ENCODE measurements at places on chromosomes 12 and 14.

DNA sequence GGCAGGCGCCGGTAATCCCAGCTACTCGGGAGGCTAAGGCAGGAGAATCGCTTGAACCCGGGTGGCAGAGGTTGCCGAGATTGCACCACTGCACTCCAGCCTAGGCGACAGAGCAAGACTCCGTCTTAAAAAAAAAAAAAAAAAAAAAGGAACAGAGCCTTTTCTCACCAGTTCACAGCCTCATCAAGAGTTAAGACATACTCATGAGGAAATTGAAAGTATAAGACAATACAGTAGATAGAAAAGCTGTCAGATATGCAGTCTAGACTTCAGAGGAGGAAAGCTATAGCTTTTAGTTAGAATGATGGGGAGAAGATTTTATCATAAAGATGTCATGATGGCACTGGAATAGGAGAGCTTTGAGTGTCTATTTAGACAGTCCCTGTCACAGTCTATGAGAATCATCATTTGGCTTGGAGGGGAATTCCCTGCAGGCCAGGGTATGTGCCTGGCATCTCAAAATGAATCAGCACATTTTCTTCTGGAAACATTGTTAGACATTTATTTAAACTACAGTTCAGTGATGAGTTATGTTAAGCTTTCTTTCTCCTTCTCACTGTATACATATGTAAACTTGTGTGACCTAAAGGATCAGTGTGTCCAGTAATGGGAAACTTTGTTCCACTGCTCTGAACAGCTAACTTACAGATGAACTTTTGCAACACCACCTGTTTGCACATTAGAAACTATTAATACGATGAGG, 2.9 kb upstream of the RAB35 start:
- DNase-seq, result peak; percentile 35

- peak; percentile 70 for DNase-seq
These were observed 53.5 kb upstream of the RAP1B start for GRCh38 chr12:68557011-68557730.

DNA sequence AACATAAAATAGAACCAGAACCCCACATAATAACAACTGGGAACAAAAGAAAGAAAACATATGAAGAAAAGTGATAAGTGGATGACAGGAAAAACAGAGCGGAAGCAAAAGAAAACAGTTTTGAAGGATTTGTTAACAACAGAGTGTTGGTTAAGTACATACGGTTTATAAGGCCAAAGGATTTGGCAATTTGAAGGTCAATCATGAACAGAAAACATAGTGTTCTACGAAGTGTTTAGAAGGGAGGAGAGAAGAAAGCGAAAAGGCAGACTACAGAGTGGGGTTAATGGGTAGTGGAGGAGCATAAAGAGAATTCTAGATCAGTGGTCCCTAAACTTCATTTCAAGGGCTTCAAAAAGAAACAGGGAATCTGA, 3.9 kb upstream of the AP4S1 start:
- no peak for DNase-seq

DNA sequence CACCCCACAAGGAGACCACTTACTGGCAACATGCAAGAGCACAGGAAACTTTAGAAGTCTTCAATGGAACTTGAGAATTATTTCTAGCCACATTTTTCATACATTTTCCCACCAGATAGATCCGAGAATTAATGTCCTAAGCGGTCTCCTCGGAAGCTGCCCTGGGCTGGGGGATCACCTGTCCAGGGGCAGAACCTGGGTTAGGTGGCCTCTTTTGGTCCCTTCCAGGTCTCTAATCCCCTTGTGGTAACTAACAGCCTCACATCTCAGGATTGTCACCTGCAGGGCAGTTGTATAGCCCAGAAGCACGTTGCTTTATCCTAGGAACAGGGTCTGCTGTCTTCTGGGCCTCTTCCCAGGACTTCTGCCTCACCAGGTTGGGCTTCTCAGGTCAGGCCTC, 38.7 kb upstream of the PRMT8 start:
- no peak for DNase-seq

- DNase-seq, result no peak
These were observed 438.4 kb downstream of the RAD51B start for GRCh38 chr14:68257969-68258368.

DNA sequence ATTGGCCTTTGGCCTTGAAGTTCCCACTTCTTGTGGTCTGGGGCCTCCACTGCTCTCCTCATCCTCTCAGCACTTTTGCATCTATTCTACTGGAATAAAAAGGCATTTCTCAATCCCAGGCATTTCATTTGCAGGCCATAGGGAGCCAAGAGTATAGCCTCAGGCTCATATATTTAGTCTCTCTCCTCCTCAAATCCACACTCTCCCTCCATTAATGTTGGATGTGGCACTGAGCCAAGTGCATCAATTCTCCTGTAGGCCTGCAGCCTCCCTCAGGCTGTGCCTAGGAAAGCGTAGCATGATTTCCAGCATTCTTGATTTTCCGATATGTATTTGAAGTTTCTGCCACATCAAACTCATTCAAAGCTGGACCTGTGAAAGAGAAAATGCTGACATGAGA, 211.5 kb upstream of the CPNE8 start:
- DNase-seq, result no peak

DNA sequence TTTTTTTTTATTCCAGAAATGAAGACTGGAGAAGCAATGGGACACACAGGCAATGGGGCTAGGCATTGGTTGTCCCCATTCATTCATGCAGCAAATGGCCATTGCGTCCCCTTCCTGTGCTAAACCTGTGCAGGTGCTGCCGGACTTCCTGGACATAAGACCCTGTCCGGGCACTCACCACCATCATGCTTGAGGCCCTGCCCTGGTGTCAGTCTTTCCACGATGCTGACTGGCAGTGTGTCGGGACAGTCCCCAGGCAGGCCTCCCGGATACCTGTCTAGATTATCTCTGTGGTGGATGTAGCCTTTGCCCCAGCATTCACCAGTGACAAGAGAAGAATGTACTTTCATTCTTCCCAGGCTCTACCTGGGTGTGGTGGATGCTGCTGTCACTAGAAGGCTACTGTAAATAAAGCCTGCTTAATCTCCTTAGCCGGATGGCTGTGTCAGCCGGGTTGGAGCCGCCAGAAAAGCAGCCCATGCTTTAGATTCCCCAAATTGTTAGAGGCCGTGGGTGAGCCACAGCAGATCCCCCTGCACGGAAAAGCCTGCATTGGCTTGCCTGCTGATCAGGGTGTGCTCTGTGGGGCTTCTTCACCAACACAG, 94.5 kb upstream of the PARP11 start:
- no peak for DNase-seq

All from fibroblast of mammary gland (primary cell).